ENCODE measurements at places on chromosomes 7 and 10.
A peak's percentile ranks its signal among the peaks of the same experiment; 100 is the strongest.

DNA sequence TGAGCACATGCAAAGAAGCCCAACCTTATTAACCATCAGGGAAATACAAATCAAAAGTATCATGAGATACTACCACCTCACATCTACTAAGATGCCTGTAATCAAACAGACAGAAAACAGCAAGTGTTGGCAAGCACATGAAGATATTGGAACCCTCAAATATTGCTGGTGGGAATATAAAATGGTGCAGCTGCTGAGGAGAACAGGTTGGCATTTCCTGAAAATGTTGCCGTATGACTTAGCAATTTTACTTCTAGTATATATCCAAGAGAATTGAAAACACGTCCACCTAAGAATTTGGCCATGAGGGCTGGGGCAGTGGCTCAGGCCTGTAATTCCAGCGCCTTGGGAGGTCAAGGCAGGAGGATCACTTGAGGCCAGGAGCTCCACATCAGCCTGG lies 39.4 kb upstream of the TNRC18 start:
- DNase-seq: no peak

DNA sequence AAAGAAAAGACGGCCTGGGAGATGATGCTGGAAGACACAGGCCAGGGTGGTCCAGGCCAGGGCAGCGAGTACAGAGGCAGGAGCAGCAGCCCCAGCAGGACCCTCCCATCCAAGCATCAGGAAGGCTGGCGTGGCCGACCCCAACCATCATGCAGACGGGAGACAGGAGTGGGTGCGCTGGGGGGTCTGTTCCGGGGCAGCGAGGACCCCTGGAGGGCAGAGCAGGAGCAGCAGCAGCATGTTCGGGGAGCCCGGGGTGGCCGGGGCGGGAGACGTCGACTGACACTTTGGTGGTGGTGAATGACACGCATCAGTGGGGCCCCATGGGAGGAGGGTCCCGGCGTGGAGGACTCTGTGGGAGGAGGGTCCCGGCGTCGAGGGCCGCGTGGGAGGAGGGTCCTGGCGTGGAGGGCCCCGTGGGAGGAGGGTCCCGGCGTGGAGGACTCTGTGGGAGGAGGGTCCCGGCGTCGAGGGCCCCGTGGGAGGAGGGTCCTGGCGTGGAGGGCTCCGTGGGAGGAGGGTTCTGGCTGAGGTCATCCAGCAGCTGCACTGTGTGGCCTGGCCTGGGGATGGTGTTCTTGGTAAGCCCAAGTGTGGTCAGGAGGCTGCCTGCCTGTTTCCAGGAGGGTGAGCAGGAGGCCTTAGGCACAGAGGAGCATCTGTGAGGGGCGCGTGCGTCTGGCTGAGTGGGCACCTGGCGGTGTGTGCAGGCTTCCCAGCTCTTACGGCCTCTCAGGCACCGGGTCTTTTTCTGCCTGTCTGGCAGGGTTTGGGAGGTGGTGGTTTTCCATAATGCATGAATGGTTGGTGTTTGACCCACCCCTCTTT lies 38.9 kb downstream of the FAM20C start:
- DNase-seq: no peak

DNA sequence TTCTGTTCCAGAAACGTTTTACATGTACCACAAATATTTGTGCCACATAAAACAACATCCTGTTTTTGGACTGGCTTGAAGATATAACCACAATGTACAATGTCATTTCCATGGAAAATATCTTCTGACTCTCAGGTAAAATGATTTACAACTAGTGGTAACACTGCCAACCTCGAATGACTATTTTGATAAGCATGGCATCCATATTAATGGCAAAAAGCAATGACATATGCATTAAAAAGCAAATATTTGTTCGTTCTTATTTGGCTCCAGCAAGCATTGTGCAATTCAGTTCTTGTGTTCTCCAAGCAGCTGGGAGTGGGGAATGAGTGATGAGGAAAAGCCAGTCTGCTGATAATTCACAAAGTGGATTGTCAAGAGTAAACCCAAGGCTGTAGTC lies 289.0 kb downstream of the PLXDC2 start:
- no peak for DNase-seq

GRCh38 chr10:34343764-34344163 lies 471.3 kb downstream of the PARD3 start:
- no peak for DNase-seq

- no peak for DNase-seq
Observed at GRCh38 chr7:117809958-117810357, 63.3 kb downstream of the CTTNBP2 start.

- no peak for DNase-seq
Observed at GRCh38 chr10:23031318-23031717, 64.1 kb upstream of the MSRB2 start.

DNA sequence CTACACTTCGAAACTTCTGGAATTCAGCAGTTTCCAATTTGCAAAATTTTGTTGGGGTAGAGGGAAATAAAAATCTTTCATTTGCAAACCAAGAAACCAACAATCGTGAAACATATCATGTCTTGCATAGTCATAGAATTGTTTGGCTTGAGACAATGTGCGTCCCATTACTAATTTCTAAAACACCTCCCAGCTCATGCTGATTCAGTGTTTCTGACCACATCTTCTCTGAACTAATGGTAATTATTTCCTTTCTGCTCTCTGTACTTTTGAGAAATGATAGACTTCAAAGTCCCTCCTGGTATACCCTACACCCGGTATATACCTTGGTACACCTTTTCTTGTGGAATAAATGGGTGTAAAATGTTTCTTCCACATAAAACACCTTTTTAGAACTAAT lies 41.8 kb upstream of the TSPAN13 start:
- DNase-seq: no peak

DNA sequence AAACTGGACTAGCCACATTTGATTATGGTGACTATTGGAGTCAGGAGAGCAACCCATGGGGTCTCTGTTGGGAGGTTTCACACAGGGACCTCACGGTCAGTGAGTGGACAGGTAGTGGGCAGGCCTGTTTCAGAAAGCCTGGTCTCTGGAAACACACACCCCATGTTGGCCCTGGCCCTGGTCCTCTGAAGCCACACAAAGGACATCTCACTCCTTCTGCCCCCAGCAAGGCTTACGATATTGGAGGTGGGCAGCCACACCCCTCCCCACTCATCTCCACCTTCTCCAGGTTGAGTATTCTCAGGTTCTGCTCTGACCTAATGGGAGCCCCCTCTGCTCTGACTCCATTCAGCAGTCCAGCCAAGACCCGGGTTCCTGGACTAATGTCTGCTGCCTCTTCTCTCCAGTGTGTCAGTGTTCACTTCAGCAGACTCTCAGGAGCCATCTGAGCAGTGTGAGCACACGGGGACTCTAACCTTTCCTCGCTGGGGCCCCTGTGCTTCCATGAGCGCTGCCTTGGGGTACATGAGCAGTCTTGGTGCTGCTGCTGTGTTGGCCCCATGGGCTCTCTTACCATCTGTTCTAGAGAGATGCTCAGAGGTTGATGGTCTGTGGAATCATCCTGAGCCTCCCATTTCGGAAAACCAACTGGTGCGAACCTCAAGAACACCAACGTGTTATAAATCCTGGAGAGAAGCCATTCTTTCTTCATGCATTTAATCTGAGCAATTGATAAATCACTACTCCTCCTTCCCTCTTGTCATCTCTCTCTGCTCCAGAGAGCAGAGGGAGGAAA lies 748.6 kb downstream of the GRID1 start:
- DNase-seq: no peak

GRCh38 chr7:1642291-1642731 lies 27.8 kb upstream of the ELFN1 start:
- DNase-seq: no peak

DNA sequence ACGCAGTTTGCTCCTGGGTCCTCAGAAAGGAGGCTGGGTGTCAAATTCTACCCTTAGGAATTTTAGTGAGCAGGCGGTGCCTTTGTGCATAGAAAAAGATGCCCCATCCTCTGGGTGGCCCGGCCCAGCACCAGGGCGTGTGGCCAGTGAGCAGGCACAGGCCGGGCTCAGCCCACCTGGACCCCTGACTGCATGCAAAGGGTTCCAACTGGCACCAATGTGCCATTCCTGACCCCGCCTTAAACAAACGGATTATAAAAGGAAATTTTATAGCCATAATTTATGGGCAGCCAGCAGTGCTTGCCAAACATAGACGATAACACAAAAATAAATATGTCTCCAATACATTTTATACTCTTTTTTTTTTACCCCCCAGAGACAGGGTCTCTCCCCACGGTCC lies 40.1 kb upstream of the GNA12 start:
- no peak for DNase-seq

- peak; percentile 5 for DNase-seq
Observed at GRCh38 chr10:83680470-83680891, 458.8 kb upstream of the GHITM start.

DNA sequence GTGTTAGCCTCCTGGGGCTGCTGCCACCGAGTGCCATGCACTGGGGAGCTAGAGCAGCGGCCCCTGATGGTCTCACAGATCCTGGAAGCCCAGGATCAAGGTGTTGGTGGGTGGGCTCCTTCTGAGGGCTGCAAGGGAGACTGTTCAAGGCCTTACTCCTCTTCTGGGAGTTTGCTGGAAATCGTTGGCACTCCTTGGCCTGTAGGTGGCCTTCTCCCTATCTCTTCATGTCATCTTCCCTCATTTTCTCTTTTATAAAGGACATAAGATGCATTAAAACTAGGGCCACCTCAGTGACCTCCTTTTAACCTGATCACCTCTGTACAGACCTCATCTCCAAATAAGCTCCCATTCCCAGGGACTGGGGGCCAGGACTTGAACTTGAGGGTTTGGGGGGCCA lies 27.0 kb upstream of the ZNF862 start:
- DNase-seq: no peak

- DNase-seq: peak; percentile 12
Observed at GRCh38 chr7:18345641-18346234, 149.8 kb upstream of the HDAC9 start.

DNA sequence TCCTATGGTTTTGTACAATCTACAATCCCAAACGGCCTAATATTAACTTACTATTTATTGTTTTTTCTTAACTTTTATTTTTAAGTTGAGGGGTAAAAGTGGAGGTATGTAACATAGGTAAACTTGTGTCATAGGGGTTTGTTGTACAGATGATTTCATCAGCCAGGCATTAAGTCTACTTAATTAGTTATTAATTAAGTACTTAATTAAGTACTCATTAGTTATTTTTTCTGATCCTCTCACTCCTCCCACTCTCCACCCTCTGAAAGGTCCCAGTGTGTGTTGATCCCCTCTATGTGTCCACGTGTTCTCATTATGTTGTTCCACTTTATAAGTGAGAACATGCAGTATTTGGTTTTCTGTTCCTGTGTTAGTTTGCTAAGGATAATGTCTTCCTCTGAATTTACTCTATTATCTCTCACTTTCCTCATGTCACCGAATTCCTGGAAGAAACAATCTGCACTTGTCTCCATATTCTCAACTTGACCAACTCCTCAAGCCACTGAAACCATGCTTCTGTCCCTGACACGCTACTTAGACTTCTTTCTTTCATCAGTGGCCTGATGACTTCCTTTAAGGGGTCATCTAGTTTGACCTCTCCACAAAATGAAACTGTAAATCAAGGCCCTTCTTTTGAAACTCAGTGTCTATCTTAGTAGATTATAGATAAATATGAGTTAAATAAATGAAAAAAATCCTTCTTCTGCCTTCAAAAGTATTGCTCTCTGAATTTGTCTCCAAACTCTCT lies 9.1 kb downstream of the CACNA2D1 start:
- DNase-seq: no peak

DNA sequence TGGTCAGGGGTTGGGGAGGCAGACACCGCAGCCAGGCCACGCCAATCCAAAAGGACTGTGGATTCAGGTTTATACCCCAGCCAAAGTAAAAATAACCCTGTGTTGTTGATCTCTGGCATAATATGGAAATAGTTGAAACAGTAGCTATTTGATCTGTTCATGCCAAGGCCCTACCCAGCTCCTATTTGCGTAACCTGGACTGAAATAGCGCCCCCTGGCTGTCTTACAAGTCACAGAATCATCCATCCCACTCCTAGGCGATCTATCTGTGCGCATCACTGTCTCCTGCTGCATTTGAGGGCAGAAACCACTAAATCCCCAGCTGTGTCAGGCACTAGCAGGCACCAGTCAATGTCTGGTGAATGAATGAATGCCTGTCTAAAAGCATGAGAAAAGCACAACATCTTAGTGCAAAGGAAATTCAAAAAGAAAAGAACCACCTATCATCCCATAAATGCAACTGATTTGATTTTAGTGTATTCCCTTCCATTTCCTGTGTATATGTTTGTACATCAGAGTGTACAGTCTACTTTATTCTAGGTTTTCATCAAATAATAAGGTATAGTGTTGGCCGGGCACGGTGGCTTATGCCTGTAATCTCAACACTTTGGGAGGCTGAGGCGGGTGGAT lies 160.0 kb downstream of the SLIT1 start:
- DNase-seq: peak; percentile 34

DNA sequence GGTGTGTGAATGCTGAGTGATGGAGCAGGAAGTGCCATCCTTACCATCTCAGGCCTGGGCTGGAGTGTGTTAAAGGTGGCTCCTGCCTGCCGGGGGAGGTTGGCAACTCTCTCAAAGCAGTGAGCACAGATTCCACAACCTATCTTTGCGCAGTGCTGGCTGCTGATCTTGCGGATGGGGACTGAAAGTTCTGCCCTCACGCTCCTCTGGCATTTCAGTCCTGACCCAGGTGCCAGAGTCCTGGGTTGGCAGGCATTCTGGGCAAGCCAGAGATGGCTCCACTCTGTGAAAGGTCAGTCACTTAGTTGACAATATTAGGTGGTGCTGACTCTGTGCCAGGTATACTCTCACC lies 315.5 kb downstream of the RPS24 start:
- no peak for DNase-seq

DNA sequence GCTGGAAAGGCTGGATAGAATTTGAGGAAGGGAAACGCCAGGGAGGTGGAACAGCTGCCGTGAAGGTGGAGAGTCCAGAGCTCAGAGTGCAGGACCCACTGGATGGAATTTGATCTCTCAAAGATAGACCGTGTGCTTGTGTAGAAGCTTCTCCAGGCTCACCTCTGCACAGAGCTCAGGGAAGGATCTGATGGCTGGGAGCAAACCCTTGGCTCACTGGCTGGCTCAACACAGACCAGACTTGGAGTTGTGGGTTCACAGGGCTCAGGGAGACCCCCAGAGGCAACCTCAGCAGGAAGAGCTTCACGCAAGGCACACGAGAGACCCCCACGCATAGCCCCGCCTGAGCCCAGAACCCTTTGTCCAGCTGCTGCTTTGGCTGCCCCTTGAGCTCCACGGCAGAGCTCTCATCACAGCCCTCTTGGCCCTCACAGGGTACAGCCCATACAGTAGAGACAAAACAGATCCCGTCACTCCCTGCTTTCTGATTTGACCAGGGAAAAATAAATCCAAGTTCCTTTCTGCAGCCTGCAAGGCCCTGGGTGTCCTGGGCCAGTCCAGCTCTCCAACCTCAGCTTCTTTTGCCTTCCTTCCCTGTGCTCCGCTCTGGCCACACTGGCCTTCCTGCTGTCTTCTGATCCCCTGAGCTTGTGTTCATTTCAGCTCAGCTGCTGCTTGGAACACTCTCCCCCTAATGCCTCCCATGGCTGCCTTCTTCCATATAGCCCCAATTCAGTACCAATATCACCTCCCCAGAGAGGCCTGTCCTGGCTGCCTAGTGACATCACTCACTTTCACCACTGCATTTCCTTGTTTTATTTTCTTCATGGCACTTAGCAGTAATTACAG lies 26.3 kb downstream of the GHRHR start:
- no peak for DNase-seq

All from CD4-positive, alpha-beta T cell treated with Interleukin-6 at 100 ng/mL for 8 hours (primary cell).